ENCODE measurements at places on chromosomes 7 and 10.

- DNase-seq = no peak
Observed at GRCh38 chr7:155993420-155994278, 181.4 kb upstream of the SHH start.

DNA sequence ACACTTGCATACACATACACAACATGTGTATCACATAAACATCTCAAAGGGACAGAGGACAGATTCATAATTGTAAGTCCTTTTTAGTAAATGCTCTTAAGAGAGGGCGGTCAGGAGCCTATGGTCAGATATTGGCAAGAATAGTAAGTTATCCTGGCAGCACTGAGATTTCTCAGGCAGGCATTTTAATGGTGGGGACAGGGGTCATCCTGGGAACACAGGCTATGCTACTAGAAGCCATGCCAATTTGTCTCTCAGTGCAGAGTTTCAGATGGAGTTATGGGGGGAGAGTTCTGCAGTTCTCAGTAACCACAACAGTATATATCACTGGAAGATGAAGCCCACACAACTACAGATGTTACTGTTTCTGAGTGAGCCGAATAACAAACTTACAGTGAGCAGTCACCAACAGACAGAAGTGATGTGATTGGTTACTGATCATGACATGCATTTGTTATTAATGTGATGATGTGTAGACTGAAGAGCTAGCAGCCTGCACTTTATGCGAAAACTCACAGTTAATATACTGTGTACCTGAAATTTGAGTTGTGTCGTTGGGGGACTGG is 16.4 kb downstream of the ZNF487 start:
- DNase-seq = no peak

DNA sequence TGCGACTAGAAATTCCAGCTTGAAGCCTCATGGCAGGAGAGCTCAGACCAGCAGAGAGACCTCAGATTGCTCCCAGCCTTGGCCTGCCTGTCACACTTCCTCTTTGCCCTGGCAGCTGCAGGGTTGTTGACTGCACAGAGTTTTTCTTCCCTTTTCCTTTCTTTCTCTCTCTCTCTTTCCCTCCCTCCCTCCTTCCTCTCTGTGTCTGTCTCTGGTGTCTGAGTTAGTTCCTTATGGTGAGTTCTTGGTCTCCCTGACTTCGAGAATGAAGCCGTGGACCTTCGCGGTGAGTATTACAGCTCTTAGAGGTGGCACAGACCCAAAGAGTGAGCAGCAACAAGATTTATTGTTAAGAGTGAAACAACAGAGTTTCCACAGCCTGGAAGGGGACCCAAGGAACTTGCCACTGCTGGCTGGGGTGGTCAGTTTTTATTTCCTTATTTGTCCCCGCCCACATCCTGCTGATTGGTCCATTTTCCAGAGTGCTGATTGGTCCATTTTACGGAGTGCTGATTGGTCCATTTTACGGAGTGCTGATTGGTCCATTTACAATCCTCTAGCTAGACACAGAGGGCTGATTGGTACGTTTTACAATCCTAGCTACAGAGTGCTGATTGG is 266.3 kb downstream of the RPS24 start:
- no peak for DNase-seq

DNA sequence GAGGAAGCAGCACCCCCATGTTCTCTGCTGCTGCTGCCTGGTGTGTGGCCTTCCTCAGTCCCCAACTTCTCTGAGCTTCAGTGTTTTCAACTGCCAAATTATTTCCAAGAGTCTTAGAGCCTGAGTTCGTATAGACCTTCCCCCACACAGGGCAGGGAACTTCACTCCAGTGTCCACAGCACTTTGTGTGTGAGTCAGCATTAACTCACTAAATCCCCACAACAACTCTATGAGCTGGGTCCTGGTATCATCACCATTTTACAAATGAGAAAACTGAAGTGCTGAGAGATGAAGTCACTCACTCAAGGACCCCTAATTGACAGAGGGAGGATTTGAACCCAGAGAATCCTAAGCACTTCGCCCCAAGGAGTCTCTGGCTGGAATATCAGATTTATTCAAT is 48.3 kb downstream of the ADCYAP1R1 start:
- DNase-seq = no peak

DNA sequence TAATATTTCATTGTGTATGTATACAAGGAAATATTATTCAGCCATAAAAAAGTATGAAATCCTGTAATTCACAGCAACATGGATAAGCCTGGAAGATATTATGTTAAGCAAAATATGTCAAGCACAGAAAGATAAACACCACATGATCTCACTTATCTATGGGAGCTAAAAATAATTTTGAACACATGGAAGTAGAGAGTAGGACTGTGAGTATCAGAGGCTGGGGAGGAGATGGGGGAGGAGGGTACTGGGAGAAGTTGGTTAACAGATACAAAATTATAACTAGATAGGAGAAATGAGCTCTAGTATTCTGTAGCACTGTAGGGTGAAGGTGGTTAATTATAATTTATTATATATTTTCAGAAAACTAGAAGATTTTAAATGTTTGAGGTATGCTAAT is 132.7 kb downstream of the DOCK4 start:
- no peak for DNase-seq

DNA sequence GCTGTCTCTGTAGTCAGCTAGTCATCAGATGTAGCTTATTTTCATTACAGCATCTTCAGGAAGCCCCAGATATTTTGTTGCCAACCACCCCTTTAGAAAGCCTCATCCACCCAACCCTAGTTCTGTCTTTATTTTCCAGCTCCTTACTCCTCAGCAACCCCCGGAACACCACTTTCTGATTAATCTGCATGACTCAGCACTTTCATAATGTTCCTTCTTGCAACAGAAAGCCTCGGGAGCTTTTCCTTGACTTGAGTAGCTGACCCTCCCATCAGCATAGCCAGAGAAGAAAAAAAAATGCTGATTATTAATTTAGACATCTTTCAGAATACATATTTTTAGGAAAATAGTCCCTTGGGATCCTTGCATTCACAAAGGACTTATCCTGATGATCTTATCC is 244.0 kb upstream of the CXCL12 start:
- no peak for DNase-seq

GRCh38 chr10:93267521-93267920 is 193.8 kb downstream of the CYP26A1 start:
- no peak for DNase-seq

DNA sequence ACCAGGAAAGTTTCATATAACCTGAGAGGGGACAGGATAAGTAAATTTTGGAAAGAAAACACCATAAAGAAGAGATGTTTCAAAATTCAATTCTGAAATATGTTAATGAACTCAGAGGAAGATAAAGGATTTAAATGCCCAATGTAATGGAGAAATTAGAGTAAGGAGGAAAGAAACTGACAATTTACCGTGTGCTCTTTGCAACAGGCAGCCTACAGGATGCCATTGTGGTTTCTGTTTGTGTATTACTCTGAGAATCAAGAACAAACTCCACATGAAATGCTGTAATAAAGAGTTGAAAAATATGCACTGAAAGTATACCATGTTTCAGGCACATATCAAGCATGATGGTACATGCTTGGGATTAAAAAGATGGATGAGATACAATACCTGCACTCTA is 44.8 kb upstream of the GLCCI1 start:
- no peak for DNase-seq
